Globus pallidus (tissue), 1 donor: ENCODE measurements at places on chromosomes 3 and 15.
A peak's percentile ranks its signal among the peaks of the same experiment; 100 is the strongest.

- DNase-seq: no peak
Observed at GRCh38 chr15:80607287-80607980, 87.7 kb upstream of the ABHD17C start.

DNA sequence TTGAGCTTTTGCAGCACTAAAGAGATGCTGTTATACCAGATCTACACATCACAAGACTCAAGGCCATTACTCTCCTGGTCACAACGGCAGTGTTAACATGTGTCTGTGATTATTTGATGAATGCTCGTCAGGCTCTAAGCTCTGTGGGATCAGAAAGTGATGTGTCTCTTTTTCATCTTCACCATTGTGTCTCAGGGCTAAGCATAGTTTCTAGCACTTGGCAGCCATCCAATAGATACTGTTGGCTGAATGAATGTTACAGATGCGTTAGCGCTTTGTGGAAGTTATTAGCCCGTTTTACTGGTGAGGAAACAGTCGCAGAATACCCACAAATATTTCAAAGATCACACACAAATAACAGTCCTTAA lies 1.2 kb upstream of the FAM81A start:
- peak; percentile 8 for DNase-seq

GRCh38 chr3:80424951-80425350 lies 657.2 kb upstream of the ROBO1 start:
- no peak for DNase-seq

- DNase-seq: no peak
Observed at GRCh38 chr15:78276064-78276943, 11.9 kb downstream of the DNAJA4 start.

GRCh38 chr3:11818033-11818432 lies 28.7 kb downstream of the TAMM41 start:
- DNase-seq: no peak

GRCh38 chr3:132635052-132635451 lies 24.6 kb downstream of the ACAD11 start:
- no peak for DNase-seq

DNA sequence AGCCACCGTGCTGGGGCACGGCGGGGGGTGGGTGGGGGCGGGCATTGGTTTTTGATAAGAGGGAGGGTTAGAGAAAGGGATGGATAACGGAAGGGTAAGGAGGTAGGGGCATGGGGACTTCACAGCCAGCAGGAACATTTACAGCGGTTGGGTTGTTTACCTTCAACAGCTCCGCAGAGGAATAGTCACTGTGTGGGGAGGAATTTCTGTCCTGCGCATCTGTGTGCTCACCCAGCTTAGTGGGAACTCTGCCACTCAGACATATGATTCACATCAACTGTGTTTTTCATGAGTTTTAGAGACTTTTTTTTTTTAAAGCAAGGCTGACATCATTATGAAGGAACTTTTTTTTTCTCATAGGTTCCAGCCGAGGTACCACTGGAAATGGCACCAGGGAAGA lies 19.6 kb downstream of the CHRD start:
- DNase-seq: no peak

DNA sequence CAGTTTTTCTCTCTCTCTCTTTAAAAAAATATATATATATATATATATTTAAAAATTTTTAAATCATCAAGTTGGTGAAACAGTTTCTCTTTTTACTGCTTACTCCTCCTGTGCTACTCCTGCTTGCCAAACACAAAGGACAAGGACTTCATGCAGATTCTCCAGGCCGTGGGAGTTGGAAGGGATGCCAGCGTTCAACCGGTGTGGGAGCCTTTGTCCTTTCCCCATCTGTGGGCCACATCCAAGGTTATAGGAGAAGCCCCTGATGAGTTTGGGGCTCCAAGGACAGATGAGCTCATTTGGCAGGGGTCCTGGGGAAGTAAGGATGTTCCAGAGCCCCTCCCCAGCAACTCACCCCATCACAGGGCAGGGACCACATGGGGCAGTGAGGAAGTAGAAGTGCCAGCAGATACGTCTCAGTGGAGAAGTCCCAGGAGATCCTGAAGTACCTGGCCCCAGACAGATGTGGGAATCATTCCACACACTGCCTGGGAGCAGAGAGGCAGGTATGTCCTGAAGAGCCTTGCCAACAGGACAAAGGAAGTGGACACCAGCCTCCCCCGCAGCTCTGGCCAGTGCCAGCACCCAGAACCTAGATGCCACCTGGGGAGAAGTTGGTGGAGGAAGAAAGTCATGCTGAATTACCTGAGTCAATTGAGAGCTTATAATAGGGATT lies 36.6 kb downstream of the CCK start:
- DNase-seq: no peak
